LNCaP clone FGC (cell line): ENCODE measurements at places on chromosomes 16 and 17.

DNA sequence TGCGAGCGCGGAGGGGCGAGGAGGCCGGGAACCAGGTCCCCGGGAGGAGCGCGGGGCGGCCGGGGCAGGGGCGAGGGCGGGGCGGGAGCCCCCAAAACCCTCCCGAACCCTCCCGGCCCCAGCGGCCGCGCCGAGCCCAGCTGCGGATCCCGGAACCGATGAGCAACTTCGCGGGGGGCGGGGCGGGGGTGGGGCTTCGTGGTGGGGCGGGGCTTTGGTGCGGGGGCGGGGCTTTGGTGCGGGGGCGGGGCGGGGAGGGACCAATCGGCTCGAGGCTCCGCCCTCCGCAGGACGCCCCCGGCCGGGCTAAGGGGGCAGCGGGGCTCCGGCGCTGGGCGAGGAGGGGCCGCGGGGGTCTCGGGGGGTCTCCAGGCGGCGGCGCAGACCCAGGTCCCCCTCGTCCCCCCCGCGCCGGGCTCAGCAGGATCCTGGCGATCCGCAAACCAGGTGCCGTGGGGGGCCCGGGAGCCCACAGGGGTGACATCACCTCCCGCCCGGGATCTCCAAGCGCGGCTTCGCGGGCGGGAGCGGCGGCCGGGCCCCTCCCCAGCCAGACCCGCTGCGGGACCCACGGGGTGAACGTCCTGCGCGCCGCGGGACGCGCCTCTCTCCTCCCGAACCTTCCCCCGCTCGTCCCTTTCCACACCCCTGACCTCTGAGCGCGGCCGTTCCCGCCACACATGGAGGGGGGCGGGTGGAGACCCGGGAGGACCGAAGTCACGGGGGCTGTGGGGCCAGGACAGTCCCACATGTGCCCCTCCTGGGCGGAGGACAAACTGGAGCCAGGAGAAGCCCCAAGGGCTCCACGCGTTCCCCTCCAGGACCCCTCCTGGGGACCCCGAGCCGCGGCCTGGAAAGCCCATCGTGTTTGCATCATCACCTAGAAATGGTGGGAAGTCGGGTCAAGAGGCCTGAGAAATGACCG is at the start of gene ABR:
ABR (minus strand) TSS at position 164 of the 925 bp plus-strand sequence. CDS start 254 bp downstream, outside the sequence.
- no peak for DNase-seq

- no peak for DNase-seq
These were observed 373.3 kb downstream of the SLC39A11 start for GRCh38 chr17:72719206-72719577.

DNA sequence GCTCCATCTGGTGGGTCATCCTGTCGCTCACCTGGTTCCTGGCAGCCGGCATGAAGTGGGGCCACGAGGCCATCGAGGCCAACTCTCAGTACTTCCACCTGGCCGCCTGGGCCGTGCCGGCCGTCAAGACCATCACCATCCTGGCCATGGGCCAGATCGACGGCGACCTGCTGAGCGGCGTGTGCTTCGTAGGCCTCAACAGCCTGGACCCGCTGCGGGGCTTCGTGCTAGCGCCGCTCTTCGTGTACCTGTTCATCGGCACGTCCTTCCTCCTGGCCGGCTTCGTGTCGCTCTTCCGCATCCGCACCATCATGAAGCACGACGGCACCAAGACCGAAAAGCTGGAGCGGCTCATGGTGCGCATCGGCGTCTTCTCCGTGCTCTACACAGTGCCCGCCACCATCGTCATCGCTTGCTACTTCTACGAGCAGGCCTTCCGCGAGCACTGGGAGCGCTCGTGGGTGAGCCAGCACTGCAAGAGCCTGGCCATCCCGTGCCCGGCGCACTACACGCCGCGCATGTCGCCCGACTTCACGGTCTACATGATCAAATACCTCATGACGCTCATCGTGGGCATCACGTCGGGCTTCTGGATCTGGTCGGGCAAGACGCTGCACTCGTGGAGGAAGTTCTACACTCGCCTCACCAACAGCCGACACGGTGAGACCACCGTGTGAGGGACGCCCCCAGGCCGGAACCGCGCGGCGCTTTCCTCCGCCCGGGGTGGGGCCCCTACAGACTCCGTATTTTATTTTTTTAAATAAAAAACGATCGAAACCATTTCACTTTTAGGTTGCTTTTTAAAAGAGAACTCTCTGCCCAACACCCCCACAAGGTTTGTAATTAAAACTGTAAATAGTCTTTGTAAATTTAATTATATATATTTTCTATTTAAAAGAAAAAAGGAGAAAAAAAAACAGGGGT is 1.7 kb downstream of the FZD2 start:
- no peak for DNase-seq

DNA sequence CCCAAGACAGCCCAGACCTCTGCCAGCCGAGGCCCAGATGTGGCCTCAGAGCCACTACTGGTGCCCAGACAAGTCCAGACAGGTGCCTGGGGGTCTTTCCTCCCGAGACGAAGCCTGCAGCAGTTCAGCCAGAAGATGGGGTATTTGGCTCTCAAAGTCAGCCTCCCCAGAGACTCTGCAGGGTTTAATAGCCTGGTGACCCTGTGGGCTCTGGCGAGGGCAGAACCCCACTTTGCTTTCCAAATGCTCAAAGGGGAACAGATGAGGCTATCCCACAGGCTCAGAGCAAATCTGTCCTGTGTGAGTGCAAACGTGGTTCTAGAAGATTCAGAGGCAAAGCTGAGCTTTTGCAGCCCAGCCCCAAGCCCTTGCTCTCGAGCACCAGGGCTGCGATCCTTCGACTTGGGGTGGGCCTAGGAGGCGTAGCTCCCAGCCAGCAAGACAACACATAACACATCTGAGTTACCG is 236.0 kb downstream of the MRTFB start:
- no peak for DNase-seq

DNA sequence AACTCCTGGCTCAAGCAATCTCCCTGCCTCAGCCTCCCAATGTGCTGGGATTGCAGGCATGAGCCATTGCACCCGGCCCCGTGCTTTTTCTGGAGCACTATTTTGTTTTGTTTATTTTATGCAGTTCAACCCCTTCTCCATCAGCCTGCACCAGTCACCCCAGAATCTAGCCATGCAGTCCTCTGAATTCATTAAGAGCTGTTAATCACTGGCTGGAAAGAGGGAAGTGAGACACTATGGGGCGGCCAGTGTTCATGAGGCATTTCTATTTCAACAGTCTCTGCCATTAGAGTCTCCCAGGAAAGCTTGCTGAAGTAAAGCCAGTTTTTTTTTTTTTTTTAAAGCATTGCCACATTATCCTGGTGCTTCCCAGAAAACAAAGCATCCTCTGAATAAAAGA is 1.7 kb downstream of the VWA3A start:
- no peak for DNase-seq

DNA sequence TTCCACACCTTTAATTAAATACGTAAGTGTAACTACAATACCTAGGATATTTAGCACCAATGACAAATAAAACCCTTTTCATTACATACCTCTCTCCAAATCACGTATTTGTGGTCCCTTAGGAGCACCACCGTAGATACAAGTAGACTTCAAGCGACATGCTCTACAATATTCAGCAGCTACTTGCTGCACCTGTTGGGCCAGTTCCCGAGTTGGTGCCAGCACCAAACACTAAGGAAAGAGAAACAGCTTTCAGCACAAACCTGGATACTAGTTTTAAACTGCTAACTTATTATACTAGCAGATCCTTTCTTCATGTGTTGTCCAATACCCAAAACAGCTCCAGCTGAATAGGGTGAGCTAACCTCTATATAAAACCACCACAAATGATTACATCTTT is 2.7 kb downstream of the DDX5 start:
- no peak for DNase-seq

DNA sequence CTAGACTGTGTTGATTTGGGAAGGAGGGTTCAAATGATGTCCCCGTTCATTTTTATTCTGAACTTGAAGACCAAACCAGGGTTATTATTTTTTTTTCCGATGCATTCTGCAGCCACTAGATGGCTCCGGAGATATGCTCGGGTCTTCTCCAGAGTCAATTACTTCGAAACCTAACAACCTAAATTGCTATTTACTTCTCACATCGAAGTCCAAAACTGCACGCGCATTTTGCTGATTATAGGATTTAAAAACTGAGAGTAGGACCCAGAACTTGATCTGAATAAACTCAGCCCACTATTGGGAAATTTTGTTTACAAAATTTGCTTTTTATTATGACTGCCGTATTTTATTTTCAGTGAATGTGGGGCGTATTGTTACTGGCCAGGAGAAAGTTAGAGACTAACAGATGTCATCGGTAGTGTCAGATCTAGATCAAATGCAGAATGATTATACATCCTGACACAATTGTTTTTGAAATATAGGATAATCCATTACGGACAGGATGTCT is 263.8 kb downstream of the HS3ST3A1 start:
- no peak for DNase-seq
